ENCODE measurements at places on chromosomes 2 and 18. TPM values are rescaled to one million over a fixed set of nuclear protein-coding genes. Genes with fewer than 3 reads are reported as not detected.

DNA sequence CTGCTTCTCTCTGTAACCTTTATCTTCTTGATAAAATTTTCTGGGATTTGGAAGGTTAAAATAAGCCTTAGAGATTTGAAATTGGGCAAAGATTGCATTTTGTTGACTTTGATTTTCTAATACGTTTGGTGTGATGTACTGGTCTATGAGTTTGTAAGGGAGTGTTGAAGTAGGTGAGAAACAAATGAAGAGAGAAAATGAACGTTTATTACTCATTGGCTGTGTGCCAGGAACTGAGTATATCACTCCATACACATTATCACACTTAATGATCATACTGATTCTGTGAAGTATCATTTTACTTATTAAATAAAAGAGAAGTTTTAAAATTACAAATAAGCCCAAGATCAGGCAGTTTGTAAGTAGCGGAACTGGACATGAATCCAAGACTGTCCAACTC, 795.1 kb upstream of the ZEB2 start:
- no peak overlapping the region for H3K4me3 ChIP-seq
- H3K27ac ChIP-seq = no peak overlapping the region
- H3K36me3 ChIP-seq = no peaks in the 10 kb centered on the region

Gene DCDC2C
- total RNA-seq = not detected

Gene LIMS4
- total RNA-seq = not detected

GRCh38 chr18:57220930-57221483, 74.1 kb downstream of the BOD1L2 start:
- no peaks in the 10 kb centered on the region for H3K4me1 ChIP-seq
- no peaks in the 10 kb centered on the region for H3K36me3 ChIP-seq
- DNase-seq = no peak

DNA sequence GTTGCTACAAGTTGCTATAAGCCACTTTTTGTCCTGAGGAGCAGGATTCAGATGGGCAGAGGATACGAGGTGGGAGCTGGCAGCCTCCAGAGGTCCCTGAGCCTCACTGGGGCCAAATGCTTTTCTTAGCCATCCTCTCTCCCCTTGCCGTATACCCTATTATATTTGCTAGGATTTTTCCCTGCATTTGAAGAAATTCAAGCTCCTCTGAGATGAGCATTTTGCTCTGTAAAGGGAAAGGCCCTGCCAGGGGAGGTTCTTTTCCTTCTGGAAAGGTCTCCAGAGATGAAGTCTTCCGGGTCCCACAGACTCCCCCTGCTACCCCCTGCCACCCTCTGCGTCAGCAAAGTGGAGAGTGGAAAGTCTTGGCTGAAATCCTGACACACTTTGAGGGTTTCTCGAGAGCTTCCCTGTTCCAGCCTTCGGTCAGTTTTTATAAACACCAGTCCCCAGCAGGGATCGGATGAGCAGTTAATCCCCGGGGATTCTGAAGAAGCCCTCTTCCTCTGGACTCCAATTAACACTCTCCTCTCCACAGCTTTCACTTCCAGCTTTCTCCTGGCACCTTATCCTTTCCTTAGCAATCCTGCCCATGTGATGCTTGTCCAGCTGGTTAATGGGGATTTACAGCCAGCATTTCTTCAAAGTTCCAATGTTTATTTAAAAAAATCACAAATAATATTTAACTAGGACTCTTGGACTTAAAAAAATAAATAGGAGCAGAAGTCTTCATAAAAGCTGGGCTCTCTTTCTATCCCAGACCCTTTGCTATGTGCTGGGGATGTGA, 13.1 kb downstream of the CYRIA start:
- DNase-seq = no peak
- no peaks in the 10 kb centered on the region for H3K4me1 ChIP-seq
- H3K4me3 ChIP-seq = no peak overlapping the region
- no peaks in the 10 kb centered on the region for H3K27me3 ChIP-seq

Gene NLRC4
- 0.35 TPM for total RNA-seq

GRCh38 chr2:32833709-32834108, 113.0 kb upstream of the LTBP1 start:
- H3K36me3 ChIP-seq = no peaks in the 10 kb centered on the region
- no peak overlapping the region for H3K4me3 ChIP-seq
- no peak for DNase-seq
- H3K4me1 ChIP-seq = no peaks in the 10 kb centered on the region

Gene SPDYA
- total RNA-seq = 0.35 TPM

DNA sequence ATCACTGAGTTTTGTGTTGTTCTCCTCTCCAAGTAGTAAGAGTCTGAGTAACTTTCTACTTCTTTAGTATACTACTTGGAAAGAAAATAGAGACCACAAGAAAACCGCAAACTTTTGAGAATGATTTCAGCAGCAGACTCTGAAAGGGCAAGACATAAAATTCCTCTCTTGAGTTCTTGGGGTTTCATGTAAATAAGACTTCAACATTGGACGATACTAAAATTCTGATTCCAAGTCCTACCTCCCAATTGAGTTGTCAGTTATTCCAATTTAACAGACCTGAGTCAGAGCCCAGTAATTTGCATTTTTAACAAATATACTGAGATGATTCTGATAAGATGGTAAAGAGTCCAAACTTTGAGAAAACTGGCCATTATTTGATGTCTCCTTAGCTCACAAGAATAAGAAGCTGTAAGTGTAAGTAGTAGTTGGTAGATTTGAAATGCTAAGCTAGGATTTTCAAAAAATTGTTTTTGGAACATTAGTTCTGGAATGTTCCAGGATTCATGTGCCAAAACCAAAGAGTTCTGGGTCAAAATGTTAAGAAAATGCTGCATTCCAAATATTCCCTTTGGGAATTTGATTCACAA, 261.6 kb upstream of the SPOPL start:
- H3K27me3 ChIP-seq = no peaks in the 10 kb centered on the region
- H3K4me3 ChIP-seq = no peak overlapping the region
- no peaks in the 10 kb centered on the region for H3K4me1 ChIP-seq
- DNase-seq = no peak
- no peaks in the 10 kb centered on the region for H3K36me3 ChIP-seq

Gene NEURL3
- 20.2 TPM for total RNA-seq

DNA sequence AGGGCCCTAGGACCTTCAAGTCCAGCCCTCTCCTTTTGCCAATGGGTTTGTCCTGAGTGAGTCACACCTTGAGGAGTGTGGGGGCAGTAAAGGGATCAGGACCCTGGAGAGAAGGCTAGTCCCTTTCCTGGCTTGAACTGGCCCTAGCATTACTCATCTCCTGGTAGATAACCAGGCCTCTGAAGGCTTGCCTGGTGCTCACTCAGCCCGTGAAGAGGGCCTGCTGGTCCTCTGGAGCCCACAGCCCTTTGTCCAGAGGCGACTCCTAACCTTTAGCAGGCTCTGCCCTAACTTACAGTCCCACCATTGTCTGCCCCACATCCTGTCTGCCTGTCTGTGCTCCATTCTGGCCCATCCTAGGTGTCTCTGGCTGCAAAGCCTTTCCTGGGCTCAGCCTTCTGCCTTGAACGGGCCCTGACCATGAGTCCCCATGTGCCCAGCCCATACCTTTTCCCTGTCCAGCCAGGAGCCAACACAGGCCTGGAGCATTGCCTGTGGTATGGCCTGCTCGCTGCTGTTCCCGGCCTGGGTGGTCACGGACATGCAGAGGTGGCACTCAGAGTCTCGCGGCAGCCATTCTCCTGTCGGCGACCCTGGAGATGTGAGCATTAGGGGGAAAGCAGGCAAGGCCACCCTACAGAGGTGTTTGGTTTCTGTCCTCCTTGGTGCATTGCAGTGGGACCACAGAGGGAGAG, 5.0 kb downstream of the SFTPB start:
- H3K27me3 ChIP-seq = no peaks in the 10 kb centered on the region
- DNase-seq = no peak
- peaks cover 4% of the 10 kb centered on the region for H3K36me3 ChIP-seq
- H3K27ac ChIP-seq = no peak overlapping the region

DNA sequence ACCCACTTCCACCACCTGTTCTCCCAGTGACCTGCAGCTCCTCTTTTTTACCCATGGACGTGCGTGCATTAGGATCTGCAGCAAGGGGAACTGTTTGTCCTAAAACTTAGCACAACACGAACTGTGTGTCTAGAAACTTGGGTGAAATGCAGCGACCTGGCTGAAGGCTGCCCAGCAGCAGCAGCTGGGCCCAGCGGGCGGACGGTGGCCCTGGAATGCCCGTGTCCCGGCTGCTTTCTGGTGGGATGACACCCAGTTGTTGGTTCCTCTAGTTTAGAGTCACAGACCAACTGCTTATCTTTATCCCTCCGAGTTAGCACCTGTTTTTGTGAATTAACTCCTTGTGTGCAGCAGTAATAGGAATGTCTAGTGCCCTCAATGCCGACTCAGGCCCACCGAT, 61.9 kb upstream of the PXDN start:
- H3K27ac ChIP-seq = no peak overlapping the region
- H3K4me1 ChIP-seq = no peaks in the 10 kb centered on the region
- DNase-seq = no peak
- H3K4me3 ChIP-seq = no peak overlapping the region
- no peaks in the 10 kb centered on the region for H3K27me3 ChIP-seq

Gene MGAT4A
- total RNA-seq = 128 TPM

DNA sequence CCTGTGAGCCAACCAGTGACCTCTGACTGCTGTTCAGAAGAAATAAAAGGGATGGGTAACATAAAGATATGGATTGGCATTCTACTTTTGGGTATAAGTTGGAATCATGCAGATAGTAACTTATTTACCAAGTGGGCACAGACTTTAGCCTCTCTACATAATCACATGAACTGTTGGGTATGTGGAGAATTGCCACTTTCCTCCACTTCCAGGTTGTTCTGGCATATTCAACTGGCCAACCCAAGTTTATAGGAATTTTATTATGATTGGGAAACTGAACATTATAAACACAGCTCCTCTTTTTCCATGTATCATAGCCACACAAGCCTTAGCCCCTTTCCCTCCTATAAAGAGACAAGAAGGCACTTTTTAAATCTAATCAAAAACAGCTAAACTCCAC, 179.3 kb downstream of the RNF152 start:
- H3K4me3 ChIP-seq = no peak overlapping the region
- H3K4me1 ChIP-seq = no peaks in the 10 kb centered on the region
- H3K36me3 ChIP-seq = no peaks in the 10 kb centered on the region

- no peaks in the 10 kb centered on the region for H3K4me1 ChIP-seq
- no peak overlapping the region for H3K4me3 ChIP-seq
- DNase-seq = no peak
- no peaks in the 10 kb centered on the region for H3K36me3 ChIP-seq
- no peak overlapping the region for H3K27ac ChIP-seq
- H3K27me3 ChIP-seq = no peaks in the 10 kb centered on the region
Measured at GRCh38 chr2:29753671-29754444, 167.5 kb downstream of the ALK start.

Data from Peyer's patch (tissue), 4 donors.